ENCODE measurements at places on chromosomes 7 and 10.

GRCh38 chr7:115449689-115450088, 527.8 kb downstream of the MDFIC start:
- no peak for DNase-seq

- DNase-seq: no peak
Observed at GRCh38 chr10:119517235-119518141, 25.0 kb downstream of the RGS10 start.

DNA sequence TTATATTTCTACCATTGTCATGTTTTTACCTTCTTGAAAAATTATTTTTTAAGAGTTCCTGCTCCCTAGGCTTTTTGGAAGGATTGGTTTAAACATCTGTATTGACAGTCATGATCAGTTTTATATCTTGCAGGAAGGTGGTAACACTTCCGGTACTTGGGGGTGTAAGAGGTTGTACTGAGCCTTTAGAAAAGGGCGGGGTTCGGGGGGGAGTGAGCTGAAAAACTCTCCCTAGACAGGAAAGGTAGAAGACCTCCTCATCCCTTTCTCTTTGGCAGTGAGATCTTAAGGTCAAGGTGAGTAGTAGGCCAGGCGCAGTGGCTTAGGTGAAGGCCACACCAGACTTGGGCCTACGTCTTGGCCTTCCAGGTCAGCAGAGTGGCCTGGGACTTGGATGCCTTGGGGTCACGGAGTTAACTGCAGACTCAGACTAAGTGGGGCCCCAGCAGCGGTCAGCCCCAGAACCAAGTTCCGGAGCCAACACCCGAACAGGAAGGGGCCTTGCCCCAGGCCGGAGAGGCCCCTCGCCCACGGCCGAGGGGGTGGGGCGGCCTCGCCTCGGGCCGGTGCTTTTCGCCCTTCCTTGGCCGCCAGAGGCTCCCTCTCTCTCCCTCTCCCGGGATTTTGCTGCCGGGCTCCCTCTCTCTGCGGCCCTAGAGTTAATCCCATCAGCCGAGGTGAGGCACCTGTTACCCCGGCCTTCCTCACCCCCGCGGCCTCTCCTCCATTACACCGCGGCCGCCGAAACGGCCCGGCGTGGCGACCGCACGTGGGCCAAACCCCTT, at the start of gene PPP1R9A:
TSS of gene PPP1R9A (plus strand) at position 569 of the 785 bp plus-strand sequence. CDS start 2,520 bp downstream, outside the sequence.
- DNase-seq: peak; percentile 87

GRCh38 chr10:45199205-45199740, 116.1 kb downstream of the OR13A1 start:
- DNase-seq: no peak

- DNase-seq: no peak
Observed at GRCh38 chr7:1953199-1954190, 279.2 kb downstream of the MAD1L1 start.

- DNase-seq: no peak
Observed at GRCh38 chr10:3935141-3935540, 150.1 kb upstream of the KLF6 start.

- no peak for DNase-seq
Observed at GRCh38 chr7:121355574-121355973, 26.8 kb downstream of the WNT16 start.

- no peak for DNase-seq
Observed at GRCh38 chr10:52774600-52775106, 2.1 kb upstream of the MBL2 start.

DNA sequence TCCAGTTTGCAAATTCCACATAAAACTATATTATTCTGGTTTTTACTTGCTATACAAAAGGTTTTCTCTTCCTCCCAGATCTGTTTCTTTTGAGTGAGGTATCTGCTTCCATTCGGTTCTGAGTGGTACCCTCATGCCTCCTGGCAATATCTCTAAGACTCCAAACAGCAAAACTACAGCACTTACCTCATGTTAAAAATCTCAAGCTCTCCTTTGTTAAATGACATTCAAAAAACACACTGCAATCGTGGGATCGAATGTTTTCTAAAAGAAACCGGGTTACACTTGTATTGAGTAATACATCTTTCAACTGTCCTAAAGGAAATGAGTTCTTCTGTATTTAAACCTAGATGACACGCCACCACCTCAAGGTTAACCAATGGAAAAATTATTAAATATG, 11.1 kb downstream of the YWHAG start:
- no peak for DNase-seq

DNA sequence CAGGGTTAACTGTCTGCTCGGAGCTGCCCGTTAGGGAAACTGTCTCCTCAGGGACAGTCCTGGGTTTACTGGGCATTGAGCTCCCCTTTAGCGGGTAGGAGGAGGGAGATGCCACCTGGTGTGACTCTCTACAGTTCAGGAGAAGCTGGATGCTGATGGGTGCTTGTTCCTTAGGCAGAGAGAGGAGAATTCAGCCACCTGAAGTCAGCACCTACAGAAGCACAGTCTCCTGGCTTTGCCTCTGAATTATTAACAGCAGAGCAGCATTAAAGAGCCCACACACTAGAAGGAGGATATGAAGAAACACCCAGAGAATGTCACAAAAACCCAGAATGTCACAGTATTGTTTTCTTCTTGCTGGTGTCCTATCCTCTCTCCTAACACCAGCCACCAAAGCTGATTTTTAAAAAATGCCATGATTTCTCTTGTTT, 696 bp downstream of the GIMAP4 start:
- no peak for DNase-seq

GRCh38 chr7:97081521-97082300, 35.8 kb upstream of the SDHAF3 start:
- peak; percentile 51 for DNase-seq

DNA sequence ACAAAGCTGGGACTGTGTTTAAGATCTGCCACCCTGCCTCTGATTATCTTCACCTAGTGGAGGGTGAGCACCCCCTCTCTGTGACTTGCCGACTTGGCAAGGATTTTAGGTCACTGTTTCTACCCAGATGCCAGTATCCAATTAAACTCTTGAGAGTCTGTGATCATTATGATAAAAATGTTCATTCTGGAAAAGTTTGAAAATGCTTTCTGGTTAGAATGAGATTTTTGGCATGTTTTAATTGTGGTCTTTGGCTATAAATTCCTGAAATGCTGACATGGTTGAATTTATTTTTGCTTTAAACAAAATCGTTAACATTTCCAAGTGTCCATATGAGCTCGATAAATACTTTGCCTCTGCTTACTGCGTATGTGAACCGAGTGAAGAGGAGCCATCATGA, 221.4 kb downstream of the BICC1 start:
- DNase-seq: no peak

- no peak for DNase-seq
Observed at GRCh38 chr7:29953726-29954347, 35.8 kb downstream of the SCRN1 start.

DNA sequence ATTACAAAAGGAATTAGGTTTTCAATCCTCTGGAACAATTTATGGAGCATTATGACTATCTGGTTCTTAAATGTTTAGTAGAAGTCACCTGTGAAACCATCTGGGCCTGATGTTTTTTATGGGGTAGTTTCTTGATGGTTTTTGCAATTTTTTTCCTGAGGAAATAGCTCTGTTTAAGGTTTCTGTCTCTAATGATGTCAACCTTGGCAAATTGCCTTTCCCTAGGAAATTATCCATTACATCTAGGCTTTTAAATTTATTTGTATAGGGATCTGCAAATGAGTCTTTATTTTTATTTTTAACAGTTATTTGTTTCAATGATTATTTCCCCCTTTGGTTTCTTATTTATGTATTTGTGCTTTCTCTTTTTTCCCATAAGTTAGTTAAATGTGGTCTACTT, 222.8 kb downstream of the GALNT17 start:
- no peak for DNase-seq

DNA sequence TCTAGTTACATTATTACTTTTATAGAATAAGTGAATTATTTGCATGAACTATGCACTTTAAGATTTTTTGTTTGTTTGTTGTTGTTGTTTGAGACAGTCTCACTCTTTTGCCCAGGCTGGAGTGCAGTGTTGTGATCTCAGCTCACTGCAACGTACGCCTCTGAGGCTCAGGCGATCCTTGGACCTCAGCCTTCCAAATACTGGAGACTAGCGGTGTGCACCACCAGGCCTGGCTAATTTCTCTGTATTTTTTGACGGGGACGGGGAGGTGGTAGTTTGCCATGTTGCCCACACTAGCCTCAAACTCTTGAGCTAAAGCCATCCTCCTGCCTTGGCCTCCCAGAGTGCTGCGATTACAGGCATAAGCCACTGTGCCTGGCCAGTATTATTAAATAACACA, 29.2 kb downstream of the KCND2 start:
- no peak for DNase-seq

GRCh38 chr7:56063500-56063881, 595 bp upstream of the SUMF2 start:
- no peak for DNase-seq

GRCh38 chr10:83372646-83373045, 766.7 kb upstream of the GHITM start:
- DNase-seq: no peak

DNA sequence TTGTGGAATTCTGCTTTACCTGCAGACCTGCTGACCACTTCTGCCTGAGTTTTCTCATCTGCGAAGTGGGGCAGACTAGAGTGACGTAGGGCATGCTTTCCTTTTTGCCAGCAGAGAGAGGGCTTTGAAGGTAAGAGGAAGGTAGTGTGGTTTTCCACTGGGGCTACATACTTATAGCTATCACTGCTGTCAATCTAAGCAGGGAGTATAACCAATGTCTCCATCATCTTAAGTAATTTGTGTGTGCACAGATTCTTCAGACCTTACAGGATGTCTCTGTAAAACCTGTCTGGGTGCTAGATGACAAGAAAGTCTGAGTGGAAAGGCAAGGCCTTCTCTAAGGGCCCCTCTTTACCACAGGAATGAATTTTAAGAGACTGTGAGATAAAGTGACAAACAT, 106.8 kb downstream of the RBM20 start:
- DNase-seq: no peak

GRCh38 chr10:28177944-28178637, 124.8 kb downstream of the MPP7 start:
- DNase-seq: no peak

Data from neural progenitor cell (in vitro differentiated cells).